ENCODE measurements at places on chromosomes 5 and 9.

DNA sequence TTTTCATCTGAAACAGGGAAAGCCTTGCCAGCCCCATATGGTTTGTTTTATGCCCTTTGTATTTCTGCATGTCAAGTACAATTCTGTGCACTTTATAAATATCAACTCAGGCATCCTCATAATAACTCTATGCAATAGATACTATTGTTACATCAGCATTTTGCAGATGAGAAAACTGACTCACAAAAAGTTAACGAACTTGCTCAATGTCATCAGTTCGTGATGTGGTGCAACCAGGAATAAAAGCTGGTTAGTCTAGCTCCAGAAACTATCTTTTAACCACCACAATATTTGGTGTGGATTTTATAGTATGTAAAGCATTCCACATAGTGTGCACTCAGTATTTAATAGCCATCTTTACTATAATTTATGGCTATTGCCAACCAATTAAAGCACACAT lies 134.9 kb downstream of the MRPS30 start:
- no peak for DNase-seq

- DNase-seq = no peak
Observed at GRCh38 chr5:119828541-119828940, 199.2 kb downstream of the FAM170A start.

- no peak for DNase-seq
Observed at GRCh38 chr9:138105561-138106505, 228.3 kb downstream of the CACNA1B start.

DNA sequence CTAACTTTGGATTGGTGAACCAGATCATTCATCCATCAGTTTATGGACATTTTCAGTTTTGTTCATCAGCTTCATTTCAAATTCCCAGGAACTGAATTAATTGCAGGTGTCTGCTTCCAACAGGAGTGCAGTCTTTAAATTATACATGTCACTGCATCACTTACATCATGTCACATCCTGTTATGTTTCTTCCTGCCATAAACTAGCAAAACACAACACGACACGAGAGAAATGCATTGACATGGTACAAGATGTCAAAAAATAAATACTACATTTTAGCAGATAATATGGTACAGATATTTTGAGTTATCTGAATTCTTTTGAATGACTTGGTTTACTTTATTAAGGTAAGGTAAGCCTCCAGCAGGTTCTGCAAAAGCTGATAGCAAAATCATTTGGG lies 415.5 kb downstream of the NR2F1-AS1 start:
- DNase-seq = no peak
